ENCODE measurements at places on chromosomes 12 and 14. TPM values are rescaled to one million over a fixed set of nuclear protein-coding genes. Genes with fewer than 3 reads are reported as not detected.

- DNase-seq: no peak
These were observed 13.8 kb downstream of the SLC41A2 start for GRCh38 chr12:104944252-104944651.

Gene C1R
- 514 TPM for total RNA-seq

DNA sequence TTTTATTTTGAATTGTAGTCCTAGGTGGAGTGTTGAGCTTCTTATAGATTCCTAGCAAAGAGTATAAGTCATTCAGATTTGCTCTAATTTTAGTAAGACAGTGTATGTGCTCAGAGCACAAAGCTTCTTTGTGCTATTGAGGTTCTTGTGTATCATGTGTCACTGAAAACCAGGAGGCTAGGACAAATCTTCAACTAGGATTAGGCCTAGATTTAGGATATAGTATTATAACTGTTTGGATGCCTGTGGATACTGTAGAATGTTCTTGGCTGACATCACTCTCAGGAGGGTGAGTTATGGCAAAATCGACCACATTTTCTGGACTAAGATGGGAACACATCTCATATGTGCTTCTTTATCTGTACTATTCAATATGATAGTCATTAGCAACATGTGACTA lies 86.5 kb downstream of the DHRS2 start:
- DNase-seq: no peak

DNA sequence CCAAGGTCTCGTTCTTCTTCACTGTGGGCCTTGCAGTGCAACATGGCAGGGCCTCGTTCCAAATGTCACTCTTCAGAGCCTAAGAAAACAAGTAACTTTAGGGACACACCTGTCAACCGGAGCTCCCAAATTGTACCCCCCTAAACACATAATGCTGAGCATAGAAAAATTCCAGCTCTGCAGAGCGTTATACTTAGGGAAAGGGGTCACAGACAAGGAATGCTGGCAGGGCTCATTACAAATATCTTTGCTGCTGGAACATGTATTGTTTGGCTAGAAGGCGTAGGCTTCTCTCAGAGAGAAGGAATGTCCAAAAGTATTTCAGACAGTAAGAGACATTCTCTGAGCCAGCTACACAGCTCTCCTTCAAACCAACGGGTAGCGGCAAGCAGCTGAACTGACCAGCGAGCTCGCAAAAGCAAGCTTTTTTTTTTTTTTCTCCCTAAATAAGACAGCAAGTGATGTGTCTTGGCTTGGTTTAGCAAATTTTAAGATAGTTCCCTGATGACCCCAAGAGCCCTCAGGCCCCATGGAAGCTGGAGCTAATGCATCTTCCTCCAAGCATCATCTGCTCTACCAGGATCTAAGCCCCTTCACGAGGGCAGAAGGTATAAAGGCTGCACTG lies 24.5 kb downstream of the SSH1 start:
- no peak for DNase-seq

Gene HOXC4
- total RNA-seq: 24.5 TPM

- DNase-seq: no peak
These were observed 116.8 kb downstream of the WIF1 start for GRCh38 chr12:65004270-65004669.
